T-helper 2 cell (primary cell): ENCODE measurements at places on chromosomes 3 and 15.
A peak's percentile ranks its signal among the peaks of the same experiment; 100 is the strongest.

DNA sequence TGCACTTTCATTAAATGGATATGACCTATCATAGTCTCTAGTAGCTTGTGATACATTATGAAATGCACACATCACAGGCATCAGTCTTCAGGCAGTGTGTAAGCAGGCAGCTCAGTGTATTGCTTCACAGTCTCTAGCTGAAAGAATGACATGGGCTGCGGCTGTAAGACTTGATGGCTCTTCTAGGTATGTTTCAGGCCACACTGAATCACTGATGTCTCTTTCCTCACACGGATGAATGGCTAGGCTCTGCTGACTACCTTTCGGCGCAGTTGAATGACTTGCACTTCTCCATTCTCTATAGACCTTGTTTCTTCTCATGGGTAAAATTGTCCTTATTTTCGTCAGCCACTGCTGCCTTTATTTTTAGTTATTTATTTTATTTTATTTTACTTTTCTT is 15.4 kb downstream of the APH1B start:
- DNase-seq, result no peak

DNA sequence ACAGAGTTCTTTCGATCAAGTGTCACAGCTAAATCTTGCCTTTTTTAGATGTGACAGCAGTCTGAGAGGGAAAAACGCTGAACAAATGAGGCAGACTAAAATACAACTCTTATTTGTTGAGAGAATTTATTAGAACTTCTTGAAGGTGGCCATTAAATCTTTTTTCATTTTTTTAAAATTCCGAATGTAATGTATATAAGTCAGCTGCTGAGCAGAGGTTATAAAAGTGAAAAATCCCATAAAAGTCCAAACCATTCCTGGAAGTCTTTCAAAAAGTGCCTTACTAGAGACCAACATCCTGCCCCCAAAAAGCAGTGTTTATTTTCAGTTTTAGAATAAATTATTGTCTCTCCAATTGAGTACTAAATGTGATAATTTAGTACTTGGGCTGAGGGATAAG is 3.1 kb downstream of the TSEN2 start:
- DNase-seq, result no peak

GRCh38 chr15:58095415-58095814 is 29.9 kb upstream of the ALDH1A2 start:
- DNase-seq, result no peak

- DNase-seq, result no peak
Measured at GRCh38 chr15:58378241-58379085, 53.3 kb upstream of the LIPC start.

DNA sequence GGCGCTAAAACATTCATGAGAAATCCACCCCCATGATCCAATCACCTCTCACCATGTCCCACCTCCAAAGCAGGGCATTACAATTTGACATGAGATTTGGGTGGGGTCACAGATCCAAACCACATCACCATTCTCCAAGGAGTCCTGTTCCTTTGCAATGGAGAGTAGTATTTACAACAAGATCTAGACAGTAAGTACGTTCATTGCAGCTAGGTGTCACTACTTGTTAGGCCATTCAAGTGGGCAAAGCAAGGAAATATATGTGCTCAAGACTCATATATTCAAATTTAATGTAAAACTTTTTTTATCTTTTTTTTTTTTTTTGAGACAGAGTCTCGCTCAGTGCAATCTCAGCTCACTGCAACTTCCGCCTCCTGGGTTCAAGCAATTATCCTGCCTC is 79.3 kb downstream of the AQP9 start:
- DNase-seq, result no peak

GRCh38 chr3:185680231-185680630 is 94.1 kb downstream of the SENP2 start:
- DNase-seq, result no peak

- no peak for DNase-seq
Measured at GRCh38 chr3:124840331-124840730, 46.8 kb downstream of the ITGB5 start.

DNA sequence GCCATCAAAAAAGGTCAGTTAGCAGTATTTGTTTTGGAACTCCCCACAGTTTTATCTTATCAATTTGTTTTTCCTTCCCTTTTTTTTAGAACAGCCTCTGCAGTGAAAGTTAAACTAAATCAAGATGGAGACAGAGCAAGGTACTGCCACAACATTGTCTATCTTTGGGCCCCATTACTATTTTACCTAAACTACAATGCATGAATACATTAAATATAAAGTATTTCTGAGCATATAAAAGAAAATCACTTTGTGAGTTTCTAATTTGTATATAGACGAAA is 139.5 kb downstream of the MEIS2 start:
- no peak for DNase-seq

DNA sequence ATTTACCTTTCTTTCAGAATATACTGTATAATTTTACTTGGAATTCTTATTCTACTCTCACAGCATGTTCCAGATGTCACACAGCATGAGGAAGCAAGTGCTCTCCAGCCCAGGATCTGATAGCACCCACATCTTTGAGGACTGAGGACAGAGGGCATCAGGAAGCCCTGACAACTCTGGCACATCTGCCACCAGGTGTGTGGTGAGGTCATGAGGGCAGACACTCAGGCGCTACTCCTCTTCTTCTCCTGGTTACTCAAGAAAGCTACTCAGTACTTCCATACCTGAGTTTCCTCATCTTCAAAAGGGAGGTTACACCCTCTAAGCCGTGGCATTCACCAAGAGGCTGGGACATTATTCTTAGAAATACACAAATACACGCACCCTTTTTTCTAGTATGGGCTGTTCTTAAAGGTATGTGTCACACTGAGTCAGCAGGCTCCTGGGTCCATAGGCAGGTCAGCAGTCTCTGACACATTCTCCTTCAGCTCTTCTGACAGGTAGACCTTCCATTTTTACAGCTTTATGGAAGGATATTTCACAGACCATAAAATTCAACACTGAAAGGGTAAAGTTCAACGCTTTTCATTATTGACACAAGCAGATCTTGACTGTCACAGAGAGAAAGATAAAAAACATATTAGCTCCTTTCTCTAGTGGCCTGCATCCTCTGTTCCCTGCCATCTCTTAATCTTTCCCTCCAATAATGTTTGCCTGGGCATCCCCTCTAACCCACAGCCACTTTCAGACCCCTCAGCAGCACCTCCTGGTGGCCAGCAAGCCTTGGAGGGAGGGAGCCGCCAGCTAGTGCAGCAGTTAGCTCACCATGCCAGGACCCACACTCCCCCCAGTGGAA is 103.2 kb upstream of the TJP1 start:
- peak; percentile 13 for DNase-seq

DNA sequence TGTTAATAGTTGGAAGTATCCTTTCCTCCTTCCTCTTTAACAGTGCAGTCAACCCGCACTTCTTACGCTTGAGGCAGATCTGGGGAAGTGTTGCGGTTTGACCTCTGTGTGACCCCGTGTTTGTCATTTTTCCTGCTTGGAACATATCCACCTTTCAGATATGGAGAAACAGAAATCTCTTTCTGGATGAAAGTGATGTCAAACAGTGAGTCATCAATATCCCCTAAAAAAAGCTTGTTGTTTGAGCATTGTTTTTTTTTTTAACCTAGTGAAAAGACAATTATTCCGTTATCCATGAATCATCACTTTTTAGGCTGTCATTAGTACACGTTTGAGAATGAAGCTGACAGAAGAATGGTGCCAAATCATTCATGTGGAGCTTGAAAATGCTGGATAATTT is 293.7 kb downstream of the ARPP21 start:
- DNase-seq, result no peak

DNA sequence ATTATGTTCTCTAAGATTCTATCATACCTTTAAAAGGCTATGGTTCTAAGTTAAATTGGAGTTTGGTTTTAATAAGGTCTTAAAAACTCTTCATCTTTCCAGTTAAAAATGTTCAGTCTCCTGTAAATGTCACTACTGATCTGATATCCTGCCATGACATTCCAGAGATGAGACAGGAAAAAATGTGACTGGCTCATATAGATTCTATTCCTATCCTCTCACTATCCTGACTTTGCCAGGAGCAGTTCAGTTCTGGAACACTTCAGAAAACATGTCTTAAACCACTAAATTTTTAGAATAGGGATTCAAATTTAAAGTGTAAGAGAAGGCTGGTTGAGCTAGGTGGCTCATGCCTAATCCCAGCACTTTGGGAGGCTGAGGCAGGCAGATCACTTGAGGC is 170.9 kb downstream of the TNIK start:
- no peak for DNase-seq

- DNase-seq, result no peak
Measured at GRCh38 chr3:179603321-179603720, 1.1 kb downstream of the MRPL47 start.

DNA sequence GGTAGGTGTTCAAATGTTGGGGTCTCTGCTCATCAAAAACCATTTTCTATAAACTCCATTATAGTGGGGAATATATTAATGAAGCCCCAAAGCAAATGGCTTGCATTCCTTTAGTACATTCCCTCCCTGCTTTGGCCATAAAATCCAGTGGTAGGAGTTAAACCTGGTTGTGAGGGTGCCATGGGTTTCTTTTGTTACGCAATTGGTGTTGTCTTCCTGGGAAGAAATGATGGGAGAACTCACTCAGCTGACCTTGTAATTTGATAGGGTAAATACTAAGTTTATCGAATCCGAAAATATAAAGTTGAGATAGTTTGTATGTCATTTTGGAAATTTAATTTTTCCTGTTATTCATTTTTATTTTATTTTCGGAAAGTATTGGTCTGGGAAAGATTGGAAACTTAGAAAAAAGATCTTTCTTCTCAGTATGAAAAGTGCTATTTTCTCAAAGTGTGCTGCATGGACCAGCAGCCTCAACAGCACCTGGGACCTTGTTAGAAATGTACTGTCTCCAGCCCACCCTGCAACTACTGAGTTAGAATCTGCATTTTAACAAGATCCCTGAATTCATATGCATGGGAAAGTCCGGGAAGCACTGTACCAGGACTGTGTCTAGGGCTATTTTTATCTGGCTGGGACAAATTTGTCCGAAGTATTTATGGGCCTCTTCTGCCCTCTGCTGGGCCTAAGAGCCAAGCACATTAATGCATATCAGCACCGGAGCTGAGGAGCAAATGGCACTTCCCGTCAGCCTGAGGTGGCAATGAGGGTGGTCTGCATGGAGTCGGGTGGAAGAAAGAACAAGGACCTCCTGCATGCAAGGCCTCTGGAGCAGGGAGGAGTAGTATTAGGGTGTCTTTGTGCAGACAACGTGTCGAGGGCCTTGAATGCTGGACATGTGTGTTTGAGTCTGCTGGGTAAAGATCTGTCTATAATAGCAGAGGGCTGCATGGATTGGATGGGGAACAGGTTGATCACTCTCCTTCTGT is 54.7 kb downstream of the FAM81A start:
- DNase-seq, result peak; percentile 33

DNA sequence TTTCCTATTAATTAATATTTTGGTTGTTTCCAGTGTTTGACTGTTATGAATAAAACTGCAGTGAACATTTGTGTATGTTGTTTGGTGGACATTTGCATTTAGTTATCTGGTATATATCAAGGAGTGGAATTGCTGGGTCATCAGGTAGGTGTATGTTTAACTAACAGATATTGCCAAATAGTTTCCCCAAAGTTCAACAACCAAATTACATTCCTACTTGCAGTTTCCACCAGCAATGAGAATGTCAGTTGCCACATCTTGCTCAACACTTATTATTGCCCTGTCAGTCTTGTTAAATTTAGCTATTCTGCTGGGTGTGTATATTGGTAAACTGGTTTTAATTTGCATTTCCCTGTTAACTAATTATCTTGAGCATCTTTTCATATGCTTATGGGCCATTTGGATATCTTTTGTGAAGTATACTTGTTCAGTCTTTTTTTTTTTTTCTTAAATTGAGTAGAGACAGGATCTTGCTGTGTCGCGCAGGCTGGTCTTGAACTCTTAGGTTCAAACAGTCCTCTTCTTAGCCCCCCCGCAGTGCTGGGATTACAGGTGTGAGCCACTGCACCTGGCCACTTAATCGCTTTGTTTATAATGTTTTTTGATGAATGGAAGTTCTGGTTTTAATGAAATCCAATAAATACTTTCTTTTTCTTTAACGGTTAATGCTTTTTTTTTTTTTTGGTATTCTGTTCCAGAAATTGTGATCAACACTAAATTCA is 7.9 kb downstream of the FEM1B start:
- DNase-seq, result no peak
